NCI-H1092 (cell line): ENCODE measurements at places on chromosomes 4 and X.

- no peak for DNase-seq
These were observed 170.8 kb downstream of the TLL1 start for GRCh38 chr4:166043801-166044200.

DNA sequence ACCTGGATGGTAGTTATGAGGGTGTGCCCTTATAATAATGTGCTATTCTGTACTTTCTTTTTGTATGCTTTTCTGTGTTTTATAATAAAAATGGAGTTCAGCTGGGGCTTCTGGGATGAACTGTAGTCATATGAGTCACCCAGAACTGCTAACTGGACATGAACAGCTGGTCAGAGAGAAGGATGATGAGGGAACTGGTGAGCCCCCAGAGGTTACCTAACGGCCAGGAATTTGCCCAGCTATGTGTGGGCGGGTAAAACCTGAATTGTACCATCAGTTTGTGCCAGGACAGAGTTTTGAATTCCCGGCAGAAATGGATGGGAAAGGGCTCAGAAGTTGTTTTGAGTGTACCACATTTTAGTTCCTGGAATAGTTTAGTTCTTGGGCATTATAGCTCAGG lies 138.0 kb upstream of the USP9X start:
- no peak for DNase-seq

DNA sequence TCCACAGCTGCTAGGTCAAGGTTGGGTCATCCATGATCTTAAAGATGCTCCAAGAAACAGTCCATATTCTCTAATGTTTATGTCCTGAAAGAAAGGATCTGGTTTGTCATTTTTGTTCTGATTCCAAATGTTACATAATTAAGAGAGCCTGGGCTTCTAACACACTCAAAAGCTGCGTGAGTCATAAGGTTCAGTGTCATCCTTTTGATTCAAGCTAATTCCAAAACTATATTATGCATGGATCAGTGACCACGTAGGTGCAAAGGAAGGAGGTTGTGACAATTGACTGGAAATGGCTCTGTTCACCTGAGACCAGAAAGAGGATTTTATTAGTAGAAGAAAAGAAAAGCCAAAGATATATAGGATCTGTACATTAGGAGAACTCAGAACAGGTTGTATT lies 268.7 kb upstream of the GK2 start:
- DNase-seq = no peak

- DNase-seq = no peak
These were observed 3.6 kb downstream of the ZXDB start for GRCh38 chrX:57595381-57595811.

DNA sequence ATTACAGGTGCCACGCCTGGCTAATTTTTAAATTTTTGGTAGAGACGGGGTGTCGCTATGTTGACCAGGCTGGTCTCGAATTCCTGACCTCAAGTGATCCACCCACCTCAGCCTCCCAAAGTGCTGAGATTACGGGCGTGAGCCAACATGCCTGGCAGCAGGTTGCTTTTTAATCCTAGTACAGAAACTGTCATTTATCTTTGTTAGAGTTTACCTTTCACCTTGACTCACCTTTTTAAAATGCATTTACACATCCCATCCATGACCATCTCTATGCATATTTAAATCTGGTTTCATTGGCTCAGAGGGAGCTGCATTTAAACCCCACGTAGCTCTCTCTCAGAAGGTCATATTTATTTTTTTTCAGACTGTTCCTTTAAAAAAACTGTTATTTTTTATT lies 31.9 kb downstream of the SLC16A2 start:
- no peak for DNase-seq

DNA sequence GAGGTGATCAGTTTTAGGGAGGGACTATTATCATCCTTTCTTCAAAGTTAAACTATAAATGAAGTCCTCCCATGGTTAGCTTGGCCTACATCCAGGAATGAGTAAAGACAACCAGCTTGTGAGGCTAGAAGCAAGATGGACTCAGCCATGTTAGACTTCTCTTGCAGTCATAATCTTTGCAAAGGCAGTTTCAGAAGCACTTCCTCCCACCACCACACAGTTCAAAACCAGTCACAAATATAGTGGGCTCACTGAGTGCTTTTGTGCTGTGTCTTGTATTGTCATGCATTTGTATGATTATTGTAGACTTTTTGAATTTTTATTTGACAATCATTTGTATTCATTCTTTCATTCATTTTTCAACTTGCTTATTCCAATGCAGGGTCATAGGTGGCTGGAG lies 204.5 kb downstream of the ZNF674 start:
- no peak for DNase-seq

GRCh38 chr4:142840516-142841123 lies 5.5 kb downstream of the INPP4B start:
- no peak for DNase-seq

DNA sequence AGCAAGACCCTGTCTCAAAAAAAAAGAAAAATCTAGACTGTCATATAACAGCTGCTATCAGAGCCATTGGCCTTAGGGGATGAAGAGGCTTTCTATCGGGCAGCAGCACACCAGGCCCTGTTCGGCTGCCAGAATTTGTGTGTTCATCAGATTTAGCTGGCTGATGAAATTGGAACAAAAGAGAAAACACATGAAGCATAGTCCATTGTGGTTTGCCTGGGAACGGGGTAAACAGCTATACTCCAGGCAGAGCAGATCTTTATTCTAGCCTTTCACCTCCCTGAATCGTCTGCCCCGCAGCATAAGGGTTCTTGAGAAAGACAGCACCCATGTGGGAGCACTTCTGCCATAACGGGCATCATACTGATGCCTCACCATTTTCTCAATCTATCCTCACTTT lies 11.6 kb downstream of the TKTL1 start:
- no peak for DNase-seq

- no peak for DNase-seq
These were observed 100.9 kb upstream of the TBC1D9 start for GRCh38 chr4:140857111-140857510.

- DNase-seq = no peak
These were observed 347.8 kb downstream of the ANK2 start for GRCh38 chr4:113397114-113397701.

DNA sequence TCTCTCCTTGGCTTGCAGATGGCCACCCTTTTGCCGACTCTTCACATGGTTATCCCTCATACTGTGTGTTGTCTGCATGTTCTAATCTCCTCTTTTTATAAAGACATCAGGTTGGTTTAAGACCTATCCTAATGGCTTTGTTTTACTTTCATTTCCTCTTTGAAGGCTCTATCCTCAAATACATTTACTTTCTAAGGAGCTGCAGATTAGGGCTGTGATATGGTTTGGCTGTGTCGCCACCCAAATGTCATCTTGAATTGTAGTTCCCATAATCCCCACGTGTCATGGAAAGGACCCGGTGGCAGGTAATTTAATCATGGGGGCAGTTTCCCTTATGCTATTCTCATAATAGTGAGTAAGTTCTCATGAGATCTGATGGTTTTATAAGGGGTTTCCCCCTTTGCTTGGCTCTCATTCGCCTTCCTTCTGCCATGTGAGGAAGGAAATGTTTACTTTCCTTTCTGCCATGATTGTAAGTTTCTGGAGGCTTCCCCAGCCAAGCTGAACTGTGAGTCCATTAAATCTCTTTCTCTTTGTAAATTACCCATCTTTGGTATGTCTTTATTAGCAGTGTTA lies 204.5 kb downstream of the RELL1 start:
- DNase-seq = no peak

- peak; percentile 80 for DNase-seq
These were observed 210 bp upstream of the SMIM10L2A start for GRCh38 chrX:135421537-135421931.

- no peak for DNase-seq
These were observed 6.9 kb upstream of the STK32B start for GRCh38 chr4:5044341-5044740.

- no peak for DNase-seq
These were observed 18.2 kb upstream of the PLA2G12A start for GRCh38 chr4:109748114-109748513.

GRCh38 chr4:119130365-119131065 lies 5.1 kb upstream of the MYOZ2 start:
- no peak for DNase-seq

DNA sequence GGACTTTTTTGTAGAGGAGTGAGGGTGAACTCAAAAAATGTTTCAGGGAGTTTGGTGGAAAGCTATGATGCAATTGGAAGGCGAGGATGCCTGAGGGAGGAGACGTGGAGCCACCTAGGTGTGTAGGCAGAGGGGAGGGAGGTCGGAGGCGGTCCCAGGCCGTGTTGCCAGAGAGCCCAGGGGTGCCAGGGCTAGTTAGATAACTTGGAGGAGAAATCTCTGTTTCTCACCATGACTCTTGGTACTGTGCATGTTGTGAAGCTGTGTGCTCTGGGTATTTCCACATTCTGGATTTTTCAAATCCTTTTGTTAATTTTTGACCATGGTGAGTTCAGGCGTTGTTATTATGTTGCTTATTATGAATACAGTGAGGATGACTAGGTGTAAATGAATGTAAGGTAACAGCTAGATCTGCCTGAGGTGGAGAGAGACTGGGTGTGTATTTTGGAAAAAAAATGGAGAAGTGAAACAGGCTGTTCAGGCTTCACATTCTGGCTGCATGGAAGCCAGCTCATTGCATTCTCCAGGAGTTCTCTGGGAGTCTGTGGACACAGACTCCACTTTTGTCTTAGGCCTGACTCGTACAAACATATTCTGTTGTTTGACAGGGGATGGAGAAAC lies 4.5 kb downstream of the RAB9A start:
- DNase-seq = no peak

DNA sequence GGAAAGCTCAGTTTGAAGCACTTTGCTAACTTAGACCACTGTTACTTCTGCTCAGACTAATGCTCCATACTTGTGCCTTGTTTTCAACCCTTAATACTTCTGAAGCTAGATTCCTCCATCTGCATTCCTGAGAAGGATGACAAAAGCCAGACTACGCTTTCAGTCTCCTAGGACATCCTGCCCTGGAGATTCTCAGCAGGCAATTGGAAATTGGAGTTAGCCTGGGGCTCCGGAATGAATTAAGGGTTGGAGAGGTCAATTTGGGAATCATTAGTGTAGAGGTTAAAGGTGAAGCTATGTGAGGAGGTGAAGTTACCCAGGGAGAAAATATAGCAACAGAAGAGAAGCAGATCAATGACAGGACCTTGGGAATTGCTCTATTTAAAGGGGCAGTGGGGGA lies 215.9 kb upstream of the MBNL3 start:
- no peak for DNase-seq

GRCh38 chr4:142707401-142707800 lies 138.7 kb downstream of the INPP4B start:
- DNase-seq = no peak

GRCh38 chrX:23333842-23334520 lies 668 bp upstream of the PTCHD1 start:
- no peak for DNase-seq

DNA sequence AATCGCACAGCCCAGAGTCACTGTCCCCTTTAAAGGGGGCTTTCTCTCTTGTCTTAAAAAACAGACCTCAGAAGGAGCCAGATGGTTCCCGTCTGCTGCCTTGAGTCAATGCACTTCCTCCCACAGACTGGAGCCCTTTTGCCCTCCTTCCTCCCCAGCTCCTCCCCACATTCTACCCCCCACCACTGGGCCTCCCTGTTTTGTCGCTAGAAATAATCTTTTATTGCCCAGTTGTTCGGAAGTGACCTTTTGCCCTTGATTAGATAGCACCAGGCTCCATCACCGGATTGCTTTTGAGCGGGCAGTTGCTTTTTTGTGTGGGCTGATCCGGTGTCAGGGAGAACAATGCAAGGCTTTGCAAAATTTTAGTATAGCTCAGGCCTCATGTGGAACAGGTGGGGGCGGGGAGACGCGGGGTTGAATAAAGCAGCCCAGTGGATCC lies 47.7 kb downstream of the SPRY1 start:
- DNase-seq = no peak

DNA sequence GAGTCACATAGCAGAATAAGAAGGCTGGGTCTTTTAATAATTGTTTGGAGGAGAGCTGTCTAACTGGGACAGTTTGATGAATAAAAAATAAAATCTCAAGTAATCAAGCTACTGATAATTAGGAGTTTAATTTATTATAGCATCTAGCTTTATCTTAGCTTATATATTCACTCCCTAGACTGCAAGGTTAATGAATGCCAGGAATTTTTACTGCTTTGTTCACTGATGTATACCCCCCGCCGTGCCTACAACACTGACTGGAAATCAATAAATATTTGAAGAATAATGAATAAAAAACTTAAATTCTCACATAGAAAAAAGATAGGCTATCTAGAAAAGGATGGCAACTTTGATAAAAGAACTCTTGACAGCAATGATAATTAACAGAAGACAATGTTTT lies 59.7 kb downstream of the IQCM start:
- no peak for DNase-seq

GRCh38 chr4:109432203-109432602 lies 1.4 kb upstream of the SEC24B start:
- no peak for DNase-seq

DNA sequence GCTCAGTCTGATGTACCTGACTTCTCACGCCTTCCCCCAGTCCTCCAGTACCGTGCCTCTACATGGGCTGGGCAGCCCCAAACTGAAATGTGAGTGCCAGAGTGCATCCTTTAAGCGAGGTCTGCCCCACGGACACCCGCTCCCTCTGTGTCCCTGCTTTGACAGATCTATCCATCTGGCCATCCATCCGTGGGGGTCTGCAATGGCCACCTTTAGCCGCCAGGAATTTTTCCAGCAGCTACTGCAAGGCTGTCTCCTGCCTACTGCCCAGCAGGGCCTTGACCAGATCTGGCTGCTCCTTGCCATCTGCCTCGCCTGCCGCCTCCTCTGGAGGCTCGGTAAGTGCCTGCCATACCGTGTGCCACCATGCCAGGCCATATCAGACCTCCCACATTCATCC lies 827 bp downstream of the PORCN start:
- DNase-seq = no peak

- DNase-seq = no peak
These were observed 67.9 kb upstream of the PCDH19 start for GRCh38 chrX:100477958-100478357.

GRCh38 chrX:41933546-41933945 lies 10.2 kb upstream of the CASK start:
- DNase-seq = no peak

GRCh38 chr4:169202145-169202699 lies 68.5 kb downstream of the SH3RF1 start:
- DNase-seq = no peak

- DNase-seq = no peak
These were observed 373.1 kb downstream of the STPG2 start for GRCh38 chr4:97770222-97770621.

- DNase-seq = no peak
These were observed 339.8 kb downstream of the PAPSS1 start for GRCh38 chr4:107380190-107380589.

DNA sequence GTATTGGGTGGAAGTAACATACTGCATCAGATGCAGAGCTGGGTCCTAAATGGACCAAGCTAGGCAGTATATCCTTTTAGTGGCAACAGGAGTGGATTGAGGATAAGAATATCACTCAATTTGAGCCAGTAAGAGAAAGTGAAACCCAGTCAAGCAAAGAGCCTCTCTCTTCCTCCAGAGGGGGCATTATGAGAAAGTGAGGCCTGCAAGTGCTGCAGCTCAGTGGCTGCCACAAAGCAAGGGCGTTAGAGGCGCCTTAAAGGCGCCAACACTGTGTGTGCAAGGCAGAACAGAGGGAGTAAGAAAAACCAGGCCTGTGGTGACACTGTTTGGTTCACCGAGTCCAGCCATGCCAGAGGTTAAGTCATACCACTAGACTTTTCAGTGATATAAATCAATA lies 17.5 kb downstream of the STX18 start:
- DNase-seq = no peak
